ENCODE measurements at places on chromosomes 3 and 15. TPM values are rescaled to one million over a fixed set of nuclear protein-coding genes. Genes with fewer than 3 reads are reported as not detected.

CTXND1 gene
- total RNA-seq: 1.2 TPM

ARGFX gene
- not detected for total RNA-seq

GNL3 gene
- total RNA-seq: 121 TPM

CHSY1 gene
- 41.7 TPM for total RNA-seq

PP2D1 gene
- not detected for total RNA-seq
